HFFc6 (cell line): ENCODE measurements at places on chromosomes 7 and 10. TPM values are rescaled to one million over a fixed set of nuclear protein-coding genes. Genes with fewer than 3 reads are reported as not detected.

GRCh38 chr7:101237206-101238067 is at the start of gene CLDN15:
Gene CLDN15, minus strand, starts transcription at chr7:101237802. Its CDS starts 221 bp downstream, at chr7:101237581.
- no peaks in the 10 kb centered on the region for H3K36me3 ChIP-seq
- H3K27me3 ChIP-seq: no peaks in the 10 kb centered on the region; the same call in none of the 2 replicates
- peak within 1 kb of the TSS; percentile 55; the same call in 1 of the 2 replicates for H3K27ac ChIP-seq
- no peak within 1 kb of the TSS for H3K4me3 ChIP-seq
- peaks cover 7% of the 10 kb centered on the region; the same call in 1 of the 2 replicates for H3K4me1 ChIP-seq
- DNase-seq: no peak

- H3K36me3 ChIP-seq: peaks cover 15% of the 10 kb centered on the region
- H3K4me1 ChIP-seq: peaks cover 16% of the 10 kb centered on the region
- H3K27ac ChIP-seq: no peak overlapping the region
- DNase-seq: no peak
These were observed 52.6 kb downstream of the CHST3 start for GRCh38 chr10:72016608-72017300.

Gene CFTR
- total RNA-seq: not detected in 2 replicates

DNA sequence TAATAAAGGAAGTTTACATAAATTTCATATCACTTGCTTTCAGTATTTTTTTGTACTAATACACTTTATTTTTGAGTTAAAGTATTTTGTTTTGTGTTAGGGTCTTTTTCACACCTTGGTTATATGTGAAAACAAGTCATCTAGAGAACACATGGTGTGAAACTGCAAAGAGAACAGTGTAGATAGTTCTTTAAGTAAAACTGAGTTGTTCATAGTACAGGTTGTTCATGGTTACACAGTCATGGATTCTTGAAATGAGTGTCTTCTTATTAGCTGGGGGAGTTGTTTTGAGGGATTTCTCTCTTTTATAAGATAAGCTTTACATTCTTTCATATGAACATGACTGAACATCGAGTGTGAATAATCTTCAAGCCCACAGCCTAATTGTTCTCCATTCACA is 244.2 kb downstream of the THSD7A start:
- no peaks in the 10 kb centered on the region for H3K4me1 ChIP-seq
- DNase-seq: no peak
- H3K36me3 ChIP-seq: no peaks in the 10 kb centered on the region
- H3K27ac ChIP-seq: no peak overlapping the region

- no peak for DNase-seq
- H3K4me3 ChIP-seq: no peak overlapping the region
- no peaks in the 10 kb centered on the region for H3K36me3 ChIP-seq
- peaks cover 3% of the 10 kb centered on the region for H3K27me3 ChIP-seq
- no peaks in the 10 kb centered on the region for H3K4me1 ChIP-seq
These were observed 63.2 kb upstream of the FGFR2 start for GRCh38 chr10:121661451-121661851.

GRCh38 chr7:40099837-40100236 is 34.6 kb downstream of the MPLKIP start:
- H3K4me1 ChIP-seq: no peaks in the 10 kb centered on the region
- no peak overlapping the region for H3K27ac ChIP-seq
- H3K27me3 ChIP-seq: no peaks in the 10 kb centered on the region
- DNase-seq: no peak

DNA sequence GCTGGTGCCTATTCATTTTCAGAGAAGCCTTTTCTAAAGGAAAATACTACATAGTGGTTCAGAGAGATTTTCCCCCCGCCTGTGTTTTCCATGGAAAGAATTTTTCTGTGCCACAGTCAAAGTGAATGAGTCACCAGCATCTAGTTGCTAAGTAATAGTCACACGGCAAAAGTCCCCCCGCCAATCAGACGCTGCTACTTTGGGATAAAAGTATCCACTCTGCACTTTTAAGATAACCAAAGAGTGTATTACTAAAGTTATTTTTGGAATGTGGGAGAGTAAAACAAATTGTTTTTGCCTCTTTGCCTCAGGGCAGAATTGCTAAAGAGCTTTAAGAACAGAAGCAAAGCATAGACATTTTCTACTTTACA is 23.5 kb downstream of the ABLIM1 start:
- H3K4me1 ChIP-seq: peaks cover 85% of the 10 kb centered on the region
- H3K4me3 ChIP-seq: peak overlapping the region; percentile 78
- no peaks in the 10 kb centered on the region for H3K36me3 ChIP-seq
- H3K27ac ChIP-seq: peak overlapping the region; percentile 79
- peak; percentile 98 for DNase-seq

DNA sequence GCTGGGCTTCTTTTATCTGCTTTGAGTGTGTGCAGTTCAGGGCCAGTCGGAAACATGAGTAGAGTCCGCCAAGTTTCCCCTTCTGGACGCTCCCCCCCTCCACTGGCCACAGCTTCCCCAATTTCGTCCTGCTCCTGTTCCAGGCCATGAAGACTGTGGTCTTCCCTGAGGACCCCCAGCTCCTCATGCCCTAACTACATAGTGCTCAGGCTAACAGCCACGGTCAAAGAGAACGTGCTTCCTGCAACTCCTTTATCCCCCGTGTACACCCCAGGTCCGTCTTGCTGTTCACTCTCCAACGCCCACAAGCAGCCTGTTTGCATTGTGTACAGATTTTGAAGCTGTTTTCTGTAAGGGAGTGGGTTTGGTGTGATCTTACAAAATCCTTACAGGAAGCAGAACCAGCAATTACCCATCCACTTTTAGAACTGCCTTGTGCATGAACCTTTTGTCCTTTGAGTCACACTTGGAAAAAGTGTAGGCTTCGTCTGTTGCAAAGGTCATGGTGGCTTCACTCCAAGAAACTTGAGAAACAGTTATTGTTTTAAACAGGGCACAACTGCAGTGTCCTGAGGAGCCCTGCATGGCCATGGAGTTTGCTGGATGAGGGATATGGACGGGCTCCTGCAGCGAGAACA is 77.0 kb upstream of the FAM20C start:
- DNase-seq: no peak
- peaks cover 25% of the 10 kb centered on the region for H3K4me1 ChIP-seq
- peak overlapping the region; percentile 9; the same call in 1 of the 2 replicates for H3K27ac ChIP-seq
- H3K36me3 ChIP-seq: peaks cover 35% of the 10 kb centered on the region
- no peak overlapping the region; the same call in 1 of the 2 replicates for H3K4me3 ChIP-seq

Gene LRRC72
- total RNA-seq: not detected in 3 replicates

Gene CWF19L1
- 16.4 to 24.3 TPM (median 19.8 TPM) in 3 replicates for total RNA-seq

Gene GBX1
- total RNA-seq: not detected in 3 replicates

Gene AFAP1L2
- total RNA-seq: not detected in 3 replicates

Gene IDI2
- total RNA-seq: not detected in 2 replicates

Gene PTF1A
- total RNA-seq: not detected in 2 replicates

DNA sequence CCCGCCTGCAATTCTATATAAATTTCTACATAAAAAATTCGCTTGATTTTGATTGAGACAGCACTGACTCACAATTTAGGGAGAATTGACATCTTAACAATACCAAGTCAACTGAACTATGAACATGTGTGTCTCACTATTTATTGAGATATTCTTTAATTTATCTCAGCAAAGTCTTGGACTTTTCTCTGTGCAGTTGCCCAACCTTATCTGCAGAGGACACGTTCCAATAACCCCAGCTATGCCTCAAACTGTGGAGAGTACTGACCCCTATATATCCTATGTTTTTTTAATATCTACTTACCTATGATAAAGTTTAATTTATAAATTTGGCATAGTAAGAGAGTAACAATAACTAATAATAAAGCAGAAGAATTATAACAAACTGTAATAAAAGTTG is 69.4 kb upstream of the PIP4K2A start:
- H3K36me3 ChIP-seq: no peaks in the 10 kb centered on the region
- H3K4me3 ChIP-seq: no peak overlapping the region
- no peaks in the 10 kb centered on the region for H3K4me1 ChIP-seq
- DNase-seq: no peak

DNA sequence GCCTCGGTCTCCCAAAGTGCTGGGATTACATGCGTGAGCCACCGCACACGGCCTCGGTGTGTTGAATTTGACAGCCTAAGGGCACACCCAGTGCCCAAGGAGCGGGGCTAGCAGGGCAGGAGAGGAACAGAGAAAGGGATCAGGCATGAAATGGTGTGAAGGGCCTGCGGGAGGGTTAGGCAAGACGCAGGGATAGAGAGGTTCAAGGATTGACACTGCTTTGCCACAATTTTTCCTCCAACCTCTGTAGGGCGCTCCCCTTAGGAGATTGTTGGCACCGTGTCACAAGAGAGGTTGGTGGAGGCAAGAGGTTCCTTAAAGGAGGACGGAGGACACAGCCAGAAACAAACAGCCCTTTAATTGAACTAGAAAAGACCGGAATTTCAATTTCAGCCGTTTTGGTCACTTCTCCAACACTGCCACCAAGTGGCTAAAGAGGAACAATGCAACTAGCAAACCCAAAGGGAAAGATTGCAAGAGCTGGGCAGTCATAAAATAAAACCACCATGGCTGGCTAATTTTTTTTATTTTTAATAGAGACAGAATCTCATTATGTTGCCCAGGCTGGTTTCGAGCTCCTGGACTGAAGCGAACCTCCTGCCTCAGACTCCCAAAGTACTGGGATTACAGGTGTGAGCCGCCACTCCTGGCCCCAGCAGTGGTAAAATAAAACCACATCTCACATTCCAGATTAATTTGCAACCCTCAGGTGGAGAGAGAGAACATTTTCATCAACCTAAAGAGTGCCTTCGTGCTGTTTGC is 6.9 kb upstream of the CREB3L2 start:
- peaks cover 5% of the 10 kb centered on the region; the same call in 1 of the 2 replicates for H3K27me3 ChIP-seq
- H3K4me3 ChIP-seq: no peak overlapping the region; the same call in 1 of the 2 replicates
- H3K27ac ChIP-seq: peak overlapping the region; percentile 60; the same call in 1 of the 2 replicates
- H3K36me3 ChIP-seq: no peaks in the 10 kb centered on the region

GRCh38 chr7:36605261-36606051 is 118.8 kb downstream of the AOAH start:
- DNase-seq: no peak
- no peak overlapping the region for H3K4me3 ChIP-seq
- no peak overlapping the region for H3K27ac ChIP-seq
- H3K36me3 ChIP-seq: no peaks in the 10 kb centered on the region
- peaks cover 4% of the 10 kb centered on the region for H3K27me3 ChIP-seq

Gene HMX3
- total RNA-seq: not detected in 2 replicates

DNA sequence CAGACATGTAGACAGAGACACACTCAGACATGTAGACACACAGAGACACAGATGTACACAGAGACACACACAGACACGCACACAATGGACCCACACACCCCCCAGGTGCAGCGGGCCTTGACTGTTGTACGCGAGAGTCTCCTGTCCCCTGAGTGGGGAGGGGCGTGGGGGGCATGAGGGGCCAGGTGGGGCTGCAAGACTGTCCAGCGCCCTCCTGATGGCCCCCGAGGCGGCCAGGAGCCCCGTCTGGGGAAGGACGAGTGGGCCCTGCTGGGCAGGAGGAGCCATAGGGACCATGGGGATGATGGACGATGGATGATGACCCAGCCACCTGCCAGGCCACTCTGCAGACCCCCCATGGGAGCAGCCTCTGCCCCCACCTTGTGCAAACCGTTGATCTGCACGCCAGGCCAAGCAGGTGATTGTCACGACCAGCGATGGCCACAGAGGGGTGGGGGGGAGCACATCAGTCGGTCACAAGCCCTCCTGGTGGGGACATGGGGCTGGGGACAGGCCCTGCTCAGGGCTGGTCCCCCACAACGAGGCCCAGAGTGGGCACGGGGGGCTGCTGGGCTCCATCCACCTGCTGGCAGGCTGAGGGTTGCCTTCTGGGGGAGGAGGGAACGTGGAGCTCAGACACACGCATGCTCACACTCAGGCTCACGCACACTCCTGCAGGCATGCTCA is 11.6 kb downstream of the VENTX start:
- H3K27me3 ChIP-seq: peaks cover 15% of the 10 kb centered on the region
- H3K4me3 ChIP-seq: no peak overlapping the region
- no peaks in the 10 kb centered on the region for H3K36me3 ChIP-seq
- no peaks in the 10 kb centered on the region for H3K4me1 ChIP-seq
- H3K27ac ChIP-seq: no peak overlapping the region

Gene FAM237B
- not detected in 3 replicates for total RNA-seq

DNA sequence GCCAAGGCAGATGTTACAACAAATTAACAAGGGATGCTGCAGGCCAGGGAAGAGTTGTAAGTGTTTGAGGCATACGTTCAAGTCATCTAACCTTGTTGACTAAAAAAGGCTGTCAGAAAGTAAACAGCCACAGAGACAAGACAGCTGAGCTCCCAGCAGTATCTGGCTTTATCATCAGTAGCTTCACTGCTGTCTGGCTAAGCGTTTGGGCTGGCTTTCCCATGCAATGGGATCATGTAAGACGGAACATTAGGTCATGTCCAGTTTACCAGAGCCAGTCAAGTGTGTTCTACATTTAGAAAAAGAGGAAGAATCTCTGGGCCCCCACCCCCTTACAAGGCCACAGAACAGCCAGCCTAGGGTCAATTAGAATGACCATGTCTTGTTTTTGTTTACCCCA is 51.3 kb upstream of the GSAP start:
- peaks cover 18% of the 10 kb centered on the region for H3K4me1 ChIP-seq
- H3K27ac ChIP-seq: no peak overlapping the region
- no peak for DNase-seq
- no peak overlapping the region for H3K4me3 ChIP-seq
- H3K36me3 ChIP-seq: peaks cover 5% of the 10 kb centered on the region; the same call in 1 of the 2 replicates

- H3K27ac ChIP-seq: no peak overlapping the region
- no peak overlapping the region for H3K4me3 ChIP-seq
- H3K4me1 ChIP-seq: peaks cover 34% of the 10 kb centered on the region
- H3K36me3 ChIP-seq: no peaks in the 10 kb centered on the region
- H3K27me3 ChIP-seq: peaks cover 43% of the 10 kb centered on the region
These were observed 6.2 kb downstream of the WNT8B start for GRCh38 chr10:100468978-100469377.

Gene CALHM1
- not detected in 2 replicates for total RNA-seq

DNA sequence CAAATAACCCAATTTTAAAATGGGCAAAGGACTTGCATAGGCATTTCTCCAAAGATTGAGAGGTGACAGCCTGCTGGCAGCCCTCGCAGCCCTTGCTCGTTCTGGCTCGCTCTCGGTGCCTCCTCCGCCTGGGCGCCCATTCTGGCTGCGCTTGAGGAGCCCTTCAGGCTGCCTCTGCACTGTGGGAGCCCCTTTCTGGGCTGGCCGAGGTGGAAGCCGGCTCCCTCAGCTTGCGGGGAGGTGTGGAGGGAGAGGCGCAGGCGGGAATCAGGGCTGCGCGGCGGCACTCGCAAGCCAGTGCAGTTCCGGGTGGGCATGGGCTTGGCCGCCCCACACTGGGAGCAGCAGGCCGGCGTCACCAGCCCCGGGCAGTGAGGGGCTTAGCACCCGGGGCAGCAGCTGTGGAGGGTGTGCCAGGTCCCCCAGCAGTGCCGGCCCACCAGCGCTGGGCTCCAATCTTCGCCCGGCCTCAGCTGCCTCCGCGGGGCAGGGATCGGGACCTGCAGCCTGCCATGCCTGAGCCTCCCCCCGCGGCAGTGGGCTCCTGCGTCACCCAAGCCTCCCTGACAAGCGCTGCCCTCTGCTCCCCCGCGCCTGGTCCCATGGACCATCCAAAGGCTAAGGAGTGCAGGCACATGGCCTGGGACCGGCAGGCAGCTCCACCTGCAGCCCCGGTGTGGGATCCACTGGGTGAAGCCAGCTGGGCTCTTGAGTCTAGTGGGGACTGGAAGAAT is 54.0 kb upstream of the GALNT17 start:
- H3K4me1 ChIP-seq: no peaks in the 10 kb centered on the region
- no peak overlapping the region for H3K4me3 ChIP-seq
- H3K36me3 ChIP-seq: peaks cover 5% of the 10 kb centered on the region; the same call in 1 of the 2 replicates
- no peak for DNase-seq
- H3K27me3 ChIP-seq: no peaks in the 10 kb centered on the region
